CD4-positive, alpha-beta T cell treated with Interleukin-4 for 4 hours (primary cell): ENCODE measurements at places on chromosomes 13 and 19.

DNA sequence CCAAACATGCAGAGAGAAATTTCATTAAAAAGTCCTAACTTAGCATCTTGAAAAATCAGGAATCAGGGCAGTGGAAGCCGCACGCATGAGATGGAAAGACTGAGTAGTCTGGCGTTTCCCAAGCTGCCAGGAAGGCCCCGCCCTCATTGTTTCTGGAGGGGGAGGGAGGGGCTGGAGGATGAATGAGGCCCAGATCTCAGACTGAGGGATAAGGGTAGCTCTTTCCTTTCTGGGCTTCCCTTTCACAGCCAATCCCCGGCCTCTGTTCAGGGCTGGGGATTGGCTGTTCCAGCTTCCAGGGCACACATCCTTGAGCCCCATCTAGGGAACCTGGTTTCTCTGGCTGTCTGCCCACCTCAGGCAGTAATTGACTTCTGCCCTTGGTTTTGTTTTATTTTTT lies 7.3 kb downstream of the C19orf53 start:
- DNase-seq = no peak

DNA sequence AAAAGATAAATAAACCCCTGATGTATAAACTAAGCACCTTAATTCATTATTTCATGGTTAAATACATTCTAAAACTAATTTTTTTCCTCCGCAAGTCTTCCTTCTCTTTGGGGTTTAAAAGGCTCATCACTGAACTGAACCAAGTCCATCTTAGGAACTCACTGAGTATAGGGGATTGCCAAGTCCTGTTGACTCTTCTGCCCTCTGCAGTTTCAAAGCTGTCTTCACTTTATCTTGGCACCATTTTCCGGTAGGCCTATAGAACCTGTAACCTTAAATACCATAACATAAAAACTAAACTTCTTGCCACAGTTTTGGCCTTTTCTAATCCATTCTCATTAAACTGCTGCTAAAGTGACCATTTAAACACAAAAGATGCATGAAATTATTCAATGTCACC lies 66.5 kb upstream of the USPL1 start:
- DNase-seq = peak; percentile 21

DNA sequence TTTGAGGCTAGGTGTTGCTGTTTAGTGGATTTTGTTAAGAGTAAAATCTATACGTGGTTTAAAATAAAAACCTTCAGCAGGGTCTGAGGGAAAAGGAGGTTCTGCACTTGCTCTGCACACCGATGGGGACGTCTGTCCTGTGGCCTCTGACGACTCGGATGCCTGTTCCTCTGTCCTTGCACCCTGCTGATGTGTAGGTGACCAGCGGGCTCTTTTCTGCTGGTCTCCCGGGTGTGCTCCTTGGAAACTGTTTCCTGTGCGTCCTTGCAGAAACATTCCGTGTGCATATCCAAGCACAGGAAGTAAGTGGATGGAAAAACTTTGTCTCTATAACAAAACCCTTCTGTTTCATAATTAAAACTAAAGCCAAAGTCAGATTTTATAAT lies 3.8 kb downstream of the ATP4B start:
- no peak for DNase-seq

DNA sequence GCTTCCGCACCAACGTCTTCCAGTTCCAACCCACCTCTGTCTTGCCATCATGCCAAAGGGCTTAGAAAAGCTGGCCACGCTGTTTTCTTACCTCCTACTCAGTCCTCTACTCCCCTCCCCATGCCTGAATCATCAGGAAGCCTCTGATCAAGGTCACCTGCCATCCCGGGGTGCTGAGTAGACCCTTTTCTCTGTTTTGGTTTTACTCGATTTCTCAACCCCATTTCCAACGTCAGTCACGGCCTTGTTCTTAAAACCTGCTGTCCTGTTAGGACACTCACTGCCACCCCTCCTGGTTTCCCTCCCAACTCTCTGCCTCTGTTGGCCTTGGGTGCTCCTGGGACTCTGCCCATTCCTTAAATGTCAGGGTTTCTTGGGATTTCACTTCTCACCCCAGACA lies 350.1 kb downstream of the FOXO1 start:
- no peak for DNase-seq

GRCh38 chr13:48492470-48493065 lies 40.3 kb downstream of the RCBTB2 start:
- DNase-seq = peak; percentile 72

GRCh38 chr13:44688652-44689051 lies 112.5 kb upstream of the TSC22D1 start:
- no peak for DNase-seq

DNA sequence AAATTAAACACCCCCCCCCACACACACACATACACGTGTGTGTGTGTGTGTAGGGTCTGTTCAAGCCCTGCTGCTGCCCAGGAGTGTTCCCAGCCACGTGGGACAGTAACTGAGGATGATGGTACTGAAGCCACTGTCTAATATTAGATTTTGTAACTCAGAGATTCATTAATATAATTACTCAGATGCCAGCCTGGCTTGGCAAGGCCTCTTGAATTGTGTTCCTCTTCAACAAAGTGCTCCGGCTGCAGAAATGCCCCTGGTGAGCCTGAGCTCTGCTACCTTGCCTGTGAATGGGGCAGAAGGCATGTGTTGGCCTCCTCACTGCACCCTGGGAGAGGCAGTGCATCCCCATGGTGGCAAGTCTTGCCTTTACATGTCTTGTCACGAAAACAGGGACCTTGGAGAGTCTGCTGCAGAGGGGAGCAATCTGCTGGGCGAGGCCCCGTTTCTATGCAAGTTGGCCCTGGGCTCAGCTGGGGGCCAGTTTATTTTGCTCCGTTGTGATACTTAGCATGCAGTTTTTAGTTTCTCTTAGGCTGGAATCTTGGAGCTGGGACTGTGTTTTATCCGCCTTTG lies 44.0 kb downstream of the NFIX start:
- no peak for DNase-seq
